HCT116 (cell line): ENCODE measurements at places on chromosomes 12 and 14. TPM values are rescaled to one million over a fixed set of nuclear protein-coding genes. Genes with fewer than 3 reads are reported as not detected.
A peak's percentile ranks its signal among the peaks of the same experiment; 100 is the strongest.

LPAR5 gene
- 5.2 TPM for total RNA-seq

WSCD2 gene
- total RNA-seq, result 0.05 TPM

MYF6 gene
- not detected for total RNA-seq

TPH2 gene
- total RNA-seq, result not detected

MUCL1 gene
- total RNA-seq, result not detected

NTS gene
- not detected for total RNA-seq

AQP2 gene
- not detected for total RNA-seq

OR11H7 gene
- not detected for total RNA-seq

GLIPR1L2 gene
- 0.44 TPM for total RNA-seq

ADAM21 gene
- 0.98 TPM for total RNA-seq

CAPZA3 gene
- total RNA-seq, result not detected

OVCH1 gene
- not detected for total RNA-seq

- no peak for DNase-seq
Observed at GRCh38 chr12:122934722-122935121, 31.5 kb downstream of the ABCB9 start.

GRCh38 chr12:80810874-80811273, 94.2 kb downstream of the MYF5 start:
- no peak for DNase-seq

DNA sequence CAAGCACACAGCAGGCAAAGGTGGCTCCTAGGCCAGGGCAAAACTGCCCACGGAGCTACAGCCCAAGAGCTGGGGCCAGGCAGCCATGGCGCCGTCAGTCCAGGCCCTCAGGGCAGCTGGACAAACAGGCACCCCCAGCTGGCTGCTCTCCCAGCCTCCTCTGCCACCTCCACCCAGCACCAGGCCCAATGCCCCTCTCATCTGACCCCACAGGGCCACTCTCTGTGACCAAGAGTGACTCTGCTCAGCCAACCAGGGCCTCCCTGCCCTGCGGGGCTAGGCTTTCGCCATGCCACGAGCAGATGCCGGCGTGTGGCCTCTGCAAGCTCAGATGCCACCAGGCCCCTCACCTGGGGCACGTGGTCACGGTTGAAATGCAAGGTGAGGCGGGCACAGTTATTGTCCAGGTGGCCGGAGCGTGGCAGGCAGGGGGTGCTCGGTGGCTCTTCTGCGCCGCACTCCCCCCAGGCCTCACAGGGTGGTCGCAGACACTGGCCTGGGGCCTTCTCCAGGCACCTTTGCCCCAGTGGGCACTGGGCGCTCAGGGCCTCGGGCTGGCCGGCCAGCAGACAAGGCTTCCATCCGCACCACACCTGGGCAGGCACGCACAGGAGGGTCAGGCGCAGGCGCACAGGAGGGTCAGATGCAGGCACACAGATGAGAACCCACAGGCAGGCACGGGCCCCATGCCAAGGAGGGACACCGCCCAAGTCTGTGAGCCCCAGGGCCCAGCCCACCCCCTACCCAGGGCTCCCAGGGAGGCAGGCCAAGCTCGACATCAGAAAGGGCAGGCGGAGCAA, 23.0 kb downstream of the JAG2 start:
- no peak for DNase-seq

DNA sequence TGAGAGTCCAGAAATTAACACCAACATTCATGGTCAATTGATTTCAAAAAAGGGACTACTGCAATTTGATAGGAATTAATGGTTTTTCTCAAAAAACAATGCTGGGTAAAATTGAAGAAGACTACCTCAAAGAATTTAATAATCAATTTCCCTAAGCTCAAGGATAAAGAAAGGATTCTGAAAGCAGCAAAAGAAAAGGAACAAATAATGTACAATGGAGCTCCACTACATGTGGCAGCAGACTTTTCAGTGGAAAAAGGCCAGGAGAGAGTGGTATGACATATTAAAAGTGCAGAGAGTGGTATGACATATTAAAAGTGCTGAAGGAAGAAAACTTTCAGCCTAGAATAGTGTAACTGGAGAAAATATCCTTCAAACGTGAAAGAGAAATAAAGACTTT, 15.6 kb upstream of the TAS2R43 start:
- no peak for DNase-seq

GRCh38 chr14:103243764-103244737, 90.0 kb upstream of the EIF5 start:
- no peak for DNase-seq

DNA sequence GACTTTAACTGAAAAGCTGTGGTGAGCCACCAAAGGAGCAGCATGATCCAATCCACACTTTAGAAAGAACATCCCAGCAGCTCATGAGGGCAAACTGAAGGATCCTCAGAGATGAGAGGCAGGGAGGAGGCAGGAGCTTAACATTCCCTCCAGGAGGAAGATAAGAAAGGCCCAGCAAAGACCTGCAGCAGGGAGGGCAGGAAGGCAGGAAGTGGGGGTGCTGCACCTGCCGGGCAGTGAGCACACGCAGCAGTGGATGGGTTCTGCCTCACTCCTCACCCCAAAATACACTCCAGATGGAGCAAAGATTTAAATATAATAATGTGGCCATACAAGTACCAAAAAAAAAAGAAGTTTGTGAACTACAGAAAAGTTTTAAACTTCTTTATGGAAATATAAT, 48.4 kb downstream of the GCH1 start:
- no peak for DNase-seq

DNA sequence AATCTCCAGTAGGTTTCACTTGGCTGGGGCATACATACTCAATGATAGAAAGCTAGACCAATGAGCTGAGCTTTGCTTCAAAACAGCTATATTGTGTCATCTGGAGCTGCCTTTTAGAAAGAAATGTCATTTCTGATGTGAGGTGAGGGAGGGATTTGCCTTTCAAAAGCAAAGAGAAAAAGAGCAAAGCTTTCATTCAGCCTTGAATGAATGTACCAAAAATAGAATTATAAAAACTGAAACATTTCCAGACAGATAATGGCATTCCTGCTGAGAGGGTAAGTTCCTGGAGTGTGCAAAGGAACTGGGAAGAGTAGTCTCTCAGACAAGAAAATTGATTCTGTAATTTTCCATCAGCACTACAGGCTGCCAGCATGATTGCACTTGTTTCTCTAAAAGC, 710.0 kb downstream of the LRFN5 start:
- DNase-seq, result no peak

DNA sequence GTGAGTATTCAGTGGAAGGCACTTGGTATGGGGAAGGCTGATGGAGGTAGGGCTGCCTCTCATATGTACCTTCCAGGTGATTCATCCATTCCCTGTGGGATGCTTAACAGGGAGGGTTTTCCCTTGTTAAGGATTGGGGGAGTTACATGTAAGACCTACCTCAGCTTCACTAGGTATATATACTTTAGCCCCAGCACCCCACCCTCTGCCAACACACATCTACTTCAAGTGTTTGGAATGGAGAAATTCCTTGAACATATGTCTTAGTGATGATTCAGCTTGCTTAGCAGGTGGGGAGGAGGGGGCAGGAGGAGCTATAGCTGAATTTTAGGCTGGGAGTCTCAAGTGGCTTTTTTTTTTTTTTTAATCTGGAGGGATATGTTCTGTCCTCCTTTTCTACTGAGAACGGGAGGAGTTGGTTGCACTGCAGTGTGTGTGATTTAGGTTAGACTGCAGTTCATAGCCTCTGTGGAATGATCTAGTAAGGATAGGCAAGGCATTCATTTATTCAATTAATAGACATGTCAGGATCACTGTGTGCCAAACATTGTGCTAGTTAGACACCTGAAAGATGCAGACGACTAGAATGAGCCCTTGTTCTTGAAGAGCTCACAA, 1.7 kb downstream of the PIP4K2C start:
- no peak for DNase-seq

- no peak for DNase-seq
Observed at GRCh38 chr14:69002069-69002468, 23.0 kb upstream of the ACTN1 start.

GRCh38 chr12:95325501-95325900, 107.9 kb downstream of the VEZT start:
- no peak for DNase-seq

- no peak for DNase-seq
Observed at GRCh38 chr14:74077401-74077800, 6.9 kb downstream of the ALDH6A1 start.

- no peak for DNase-seq
Observed at GRCh38 chr12:38515912-38516311, 199.3 kb downstream of the ALG10B start.

DNA sequence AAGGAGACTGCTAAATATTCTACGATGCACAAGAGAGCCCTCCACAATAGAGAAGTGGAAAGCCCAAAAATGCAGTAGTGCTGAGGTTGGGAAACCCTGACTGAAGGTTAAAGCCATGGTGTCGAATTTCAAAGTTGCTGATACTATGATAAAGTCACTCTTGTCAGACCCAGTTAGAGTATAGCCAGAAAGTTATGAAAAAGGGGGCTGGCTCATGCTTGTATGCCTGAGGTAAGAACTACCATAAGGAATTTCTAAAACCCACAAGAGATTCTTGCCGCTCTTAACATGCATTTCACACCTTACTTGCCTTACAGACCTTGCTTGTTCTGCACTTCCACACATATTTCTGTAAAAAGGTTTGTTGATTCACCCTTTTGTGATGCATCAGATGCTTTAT, 184.6 kb downstream of the SLC6A15 start:
- no peak for DNase-seq

GRCh38 chr12:9793779-9794395, 33.2 kb upstream of the CD69 start:
- no peak for DNase-seq

DNA sequence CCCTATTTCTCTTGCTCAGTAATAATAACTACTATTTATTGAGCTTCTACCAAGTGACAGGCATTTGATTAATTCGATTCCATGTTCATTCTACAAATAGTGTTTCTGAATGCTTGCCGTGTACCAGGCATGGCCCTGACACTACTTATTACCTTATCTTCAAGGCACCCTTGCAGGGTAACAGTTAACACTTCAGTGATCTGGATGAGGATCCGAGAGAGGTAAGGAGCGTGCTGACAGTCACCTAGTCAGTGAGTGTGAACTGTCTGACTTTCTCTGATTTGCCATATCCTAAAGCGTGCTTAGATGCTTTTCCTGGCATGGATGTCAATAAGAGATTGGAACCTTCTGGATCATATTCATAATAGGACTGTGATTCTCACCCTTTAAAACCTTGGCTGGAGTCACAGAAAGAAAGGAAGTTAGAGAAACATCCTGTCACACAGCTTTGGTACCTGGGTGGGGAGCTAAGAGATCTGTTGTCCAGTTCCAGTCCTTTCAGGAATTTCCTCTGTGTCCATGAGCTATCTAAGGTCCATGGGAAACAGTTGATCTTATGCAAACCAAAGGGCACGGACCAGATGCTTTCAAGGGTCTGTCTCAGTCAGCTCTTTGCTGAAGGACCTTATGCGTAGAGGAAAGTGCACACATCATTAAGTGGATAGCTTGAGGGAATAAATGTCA, 54.8 kb downstream of the PPFIBP1 start:
- DNase-seq, result no peak

GRCh38 chr12:121799842-121800693, 3.7 kb upstream of the SETD1B start:
- peak; percentile 70 for DNase-seq

DNA sequence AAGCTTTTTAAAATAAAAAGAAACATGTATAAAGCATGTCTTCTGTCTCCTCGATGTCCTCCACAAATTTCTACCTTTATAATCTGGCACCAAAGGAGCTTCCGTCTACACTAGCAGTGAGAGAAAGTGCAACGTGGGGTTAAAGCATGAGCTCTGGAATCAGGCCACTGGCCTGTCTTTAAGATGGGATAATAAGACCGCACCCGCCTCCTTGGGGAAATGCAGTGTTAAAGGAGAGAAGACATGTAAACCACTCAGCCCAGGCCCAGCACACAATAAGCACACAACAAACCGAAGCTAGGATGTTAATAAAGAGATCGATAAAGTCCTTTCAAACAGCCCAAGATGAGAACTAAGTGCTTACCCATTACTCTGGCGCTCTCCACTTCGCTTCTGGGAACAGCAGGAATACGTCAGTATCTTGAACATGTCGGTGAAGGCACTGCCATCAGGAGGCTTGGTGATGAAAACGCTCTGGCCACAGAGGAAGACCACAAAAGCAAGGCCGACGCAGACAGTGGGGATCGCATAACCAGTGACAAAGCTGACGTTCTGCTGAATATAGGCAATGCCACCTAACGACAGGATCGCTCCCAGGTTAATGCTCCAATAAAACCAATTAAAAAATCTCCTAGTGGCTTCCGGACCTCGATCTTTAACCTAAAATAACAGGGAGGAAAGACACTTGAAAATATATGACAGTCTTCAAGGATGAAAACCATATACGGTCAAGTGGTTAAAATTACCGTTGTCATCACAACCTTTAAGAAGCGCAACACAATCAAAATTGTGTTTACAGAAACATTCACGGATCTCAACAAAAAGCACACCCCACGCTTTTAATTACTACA, 9.1 kb downstream of the SLC15A4 start:
- DNase-seq, result no peak

DNA sequence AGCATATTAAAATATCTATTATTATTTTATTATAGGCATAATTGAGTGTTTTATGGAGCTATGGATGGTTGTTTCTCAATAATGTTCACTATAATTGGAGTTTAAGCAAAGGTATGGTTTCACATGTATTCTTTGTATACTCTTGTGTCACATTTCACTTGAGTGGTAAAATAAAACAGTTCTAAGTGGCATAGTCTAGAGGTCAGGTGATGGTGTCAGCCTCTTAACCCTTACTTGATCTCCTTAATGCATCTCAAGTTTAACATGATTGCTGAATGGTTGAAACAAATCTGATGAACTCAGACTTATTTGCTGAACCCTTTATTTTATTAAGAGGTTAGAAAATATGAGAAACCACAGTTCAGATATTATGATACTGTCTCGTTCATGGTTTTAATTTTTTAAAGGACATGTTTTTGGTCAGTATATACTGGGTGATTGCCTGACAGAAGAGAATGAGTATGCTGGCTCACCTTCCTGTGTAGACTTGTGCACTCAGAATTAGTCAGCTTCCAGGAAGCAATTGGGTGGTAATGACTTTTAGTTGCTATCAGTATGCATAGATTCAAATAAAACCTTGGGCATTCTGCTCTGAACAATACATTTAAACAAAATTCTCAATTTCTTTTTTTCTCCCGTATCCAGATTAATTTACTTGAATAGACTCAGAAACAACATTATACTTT, 464.6 kb downstream of the PCNX1 start:
- DNase-seq, result no peak

- DNase-seq, result no peak
Observed at GRCh38 chr14:97517566-97518234, 720.5 kb downstream of the VRK1 start.

- DNase-seq, result no peak
Observed at GRCh38 chr12:69096669-69097335, 142.6 kb upstream of the CPSF6 start.

DNA sequence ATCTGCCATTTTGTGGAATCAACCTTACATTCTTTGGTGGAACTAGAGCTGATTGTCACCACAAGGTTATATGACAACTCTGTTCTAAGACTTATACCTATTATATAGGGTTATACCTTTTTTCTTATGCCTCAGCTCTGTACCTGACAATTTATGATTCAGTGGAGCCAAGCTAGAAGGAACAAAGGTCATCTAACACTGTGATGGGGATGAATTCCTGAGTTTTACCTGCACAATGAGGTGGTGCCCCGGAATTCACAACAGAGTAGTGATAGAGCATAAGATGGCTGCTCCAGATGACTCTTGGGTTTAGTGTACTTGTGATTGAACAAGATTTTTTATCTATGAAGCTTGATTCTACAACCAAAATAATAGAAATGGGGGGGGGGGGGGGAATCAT, 207.3 kb downstream of the PCNX1 start:
- DNase-seq, result no peak
